ENCODE measurements at places on chromosomes 4 and X.

DNA sequence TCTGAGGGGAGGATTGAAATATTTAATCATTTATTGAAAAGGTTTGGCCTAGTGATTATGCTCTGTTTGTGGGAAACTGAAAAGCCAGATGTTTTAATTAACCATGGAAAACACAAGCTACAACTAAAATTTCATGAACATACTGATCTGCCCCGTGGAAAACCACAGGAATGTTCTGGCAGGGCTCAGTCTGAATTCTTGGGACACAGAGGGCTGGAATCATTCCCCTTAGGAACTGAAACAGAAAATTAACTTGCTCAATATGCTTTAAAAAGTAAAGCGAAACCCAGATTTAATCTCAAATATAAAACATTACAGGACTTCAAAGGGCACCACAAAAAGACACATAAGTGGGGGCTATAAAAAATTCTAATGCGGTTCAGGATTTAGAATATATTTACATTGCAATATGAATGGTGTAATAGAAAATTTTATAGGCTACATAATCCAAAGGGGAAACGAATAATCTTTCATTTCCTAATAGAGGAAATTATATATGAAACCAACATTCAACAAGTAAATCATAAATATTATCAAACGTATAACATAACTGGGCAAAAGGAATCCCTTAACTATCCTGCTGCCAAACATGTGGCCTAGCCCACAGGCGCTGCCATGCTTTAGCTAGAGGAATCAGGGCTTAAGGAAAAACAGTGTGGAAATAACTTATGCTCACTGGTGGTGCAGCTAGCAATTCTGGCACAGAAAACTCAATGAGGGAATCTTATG, 70.9 kb downstream of the APBB2 start:
- DNase-seq: no peak

DNA sequence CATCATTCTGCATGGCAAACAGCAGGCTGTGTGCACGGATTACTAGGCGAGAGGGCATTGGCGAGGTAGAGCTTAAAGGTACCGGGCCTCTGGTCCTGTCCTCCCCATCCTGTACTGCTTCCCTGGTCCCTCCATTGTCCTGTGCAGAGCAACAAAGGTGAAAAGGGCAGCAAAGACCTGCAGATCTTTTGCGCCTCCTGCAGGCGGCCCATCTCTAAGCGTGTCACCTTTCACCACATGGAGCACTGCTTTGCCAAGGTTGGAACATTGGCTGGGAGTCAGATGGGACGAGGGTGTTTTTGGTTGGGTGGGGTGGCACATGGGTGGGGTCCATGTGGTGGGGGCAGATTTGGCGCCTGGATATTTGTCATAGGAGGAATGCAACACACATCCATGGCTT, 64.7 kb upstream of the UXT start:
- no peak for DNase-seq

- DNase-seq: no peak
These were observed 6.6 kb downstream of the IBSP start for GRCh38 chr4:87805971-87806370.

DNA sequence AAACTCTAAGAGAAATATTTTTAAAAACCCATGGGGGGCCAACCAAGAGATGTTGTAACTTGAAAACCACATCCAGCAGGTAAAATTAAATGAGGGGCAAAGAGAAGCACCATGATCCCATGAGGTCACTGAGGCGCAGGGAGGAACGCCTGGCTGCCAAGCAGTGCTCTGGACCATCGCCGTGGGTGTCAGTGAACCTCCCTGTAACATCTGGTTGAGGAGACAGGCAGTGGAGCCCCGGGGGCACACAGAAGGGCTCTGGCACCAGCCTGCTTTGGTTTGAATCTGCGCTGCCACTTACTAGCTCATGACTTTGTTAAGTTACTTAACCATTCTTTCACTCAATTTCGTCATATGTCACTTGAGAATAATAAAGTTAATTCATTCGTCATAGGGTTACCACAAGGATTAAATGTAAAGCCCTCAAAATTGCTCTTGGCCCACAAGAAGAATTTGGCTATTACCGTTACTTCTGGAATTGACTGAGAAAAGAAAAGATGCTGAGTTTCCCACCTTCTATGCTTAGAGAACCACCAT, 41.6 kb upstream of the SLC25A4 start:
- DNase-seq: no peak

DNA sequence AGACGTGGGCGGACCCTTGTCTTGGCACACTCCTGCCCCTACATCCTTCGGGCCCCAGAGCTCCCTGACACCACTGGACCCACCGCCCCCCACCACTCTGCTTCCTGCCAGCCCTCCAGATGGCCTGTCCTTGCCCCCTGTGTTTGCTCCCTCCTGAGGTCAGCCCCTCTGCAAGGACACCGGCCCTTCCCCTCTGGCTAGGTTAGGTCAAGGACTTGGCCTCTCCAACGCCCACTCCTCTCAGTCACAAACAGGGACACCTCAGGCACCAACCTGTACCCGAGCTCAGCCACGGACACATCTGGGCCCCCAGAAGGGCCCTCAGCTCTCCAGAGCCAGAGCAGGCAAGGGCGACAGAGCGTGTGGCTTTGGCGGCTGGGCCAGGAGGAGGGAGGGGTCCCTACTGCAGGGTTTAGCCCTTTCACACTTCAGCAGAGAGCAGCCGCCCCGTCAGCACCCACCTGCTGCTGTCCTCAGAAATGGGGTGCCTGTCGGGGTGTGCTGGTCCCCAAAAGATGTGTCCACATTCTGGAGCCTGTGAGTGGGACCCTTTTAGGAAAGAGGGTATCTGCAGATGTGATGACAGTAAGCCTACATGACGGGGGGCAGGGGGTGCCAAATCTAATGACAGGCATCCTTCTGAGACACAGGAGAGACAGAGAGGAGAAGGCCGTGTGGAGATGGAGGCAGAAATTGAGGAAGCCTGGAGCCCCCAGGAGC, 23.5 kb upstream of the DUSP9 start:
- no peak for DNase-seq

- DNase-seq: no peak
These were observed 48.1 kb upstream of the DHRSX start for GRCh38 chrX:2548711-2549423.

GRCh38 chr4:174389439-174389838, 105.7 kb downstream of the CEP44 start:
- DNase-seq: no peak

- no peak for DNase-seq
These were observed 161.8 kb downstream of the FNIP2 start for GRCh38 chr4:158930639-158930972.

DNA sequence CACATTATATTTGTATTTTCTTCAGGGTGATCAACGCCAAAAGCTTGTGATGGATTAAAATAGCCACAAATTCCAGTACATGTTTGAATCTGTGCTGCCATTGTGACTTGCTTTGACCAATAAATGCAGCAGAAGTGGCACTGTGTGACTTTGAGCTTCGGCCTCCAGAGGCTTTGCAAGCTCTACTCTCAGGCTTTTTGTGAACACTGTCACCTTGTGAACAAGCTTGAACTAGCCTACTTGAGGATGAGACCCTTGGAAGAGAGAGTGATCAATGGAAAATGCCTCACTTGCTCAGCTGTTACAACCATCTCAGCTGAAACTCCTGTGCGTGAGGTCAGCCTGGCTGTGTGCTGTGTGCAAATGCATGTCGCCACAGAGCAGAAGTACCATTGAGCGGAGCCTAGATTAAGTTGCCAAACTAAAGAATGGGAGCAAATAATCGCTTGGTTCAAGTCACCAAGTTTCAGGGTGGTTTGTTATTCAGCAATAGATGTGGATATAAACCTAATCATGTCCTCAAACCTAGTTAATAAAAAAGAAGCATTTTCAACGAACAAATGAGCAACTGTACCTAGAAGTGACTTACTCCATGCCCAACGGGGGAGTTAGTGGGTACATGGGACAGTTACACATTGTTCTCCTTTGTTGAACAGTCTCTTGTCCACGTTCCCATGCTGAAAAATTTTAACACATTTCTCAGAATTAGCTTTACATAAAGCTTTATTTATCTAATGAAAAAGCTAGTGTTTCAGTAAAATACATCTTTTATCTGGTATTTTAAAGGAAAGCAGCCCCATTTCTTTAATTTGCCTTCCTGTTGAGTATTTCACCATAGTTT, 23.5 kb downstream of the NOA1 start:
- no peak for DNase-seq

- no peak for DNase-seq
These were observed 158.1 kb downstream of the ATP10D start for GRCh38 chr4:47642985-47643760.

GRCh38 chrX:133150730-133151129, 53.8 kb upstream of the USP26 start:
- no peak for DNase-seq

DNA sequence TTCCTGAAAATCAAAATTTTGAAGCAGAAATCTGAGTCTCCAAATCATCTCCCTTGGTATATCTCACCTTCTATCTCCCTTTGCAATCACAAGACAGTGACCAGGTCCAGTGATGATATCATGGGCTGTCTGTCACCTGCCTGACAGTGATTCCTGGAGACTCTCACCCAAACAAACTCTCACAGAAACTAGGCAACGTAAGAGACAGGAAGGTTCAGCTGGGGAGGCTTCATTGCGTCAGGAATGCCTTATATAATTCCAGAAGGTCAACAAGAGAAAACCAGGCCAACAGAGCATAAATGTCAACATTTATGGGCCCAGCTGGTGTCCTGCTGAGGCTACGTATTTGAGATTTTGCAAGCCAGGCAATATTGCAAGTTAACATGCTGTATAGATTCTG, 412.7 kb downstream of the KCNIP4 start:
- no peak for DNase-seq

- no peak for DNase-seq
These were observed 151.3 kb downstream of the DCLK2 start for GRCh38 chr4:150229520-150229919.

GRCh38 chr4:41262198-41262597, 5.5 kb downstream of the UCHL1 start:
- DNase-seq: no peak

DNA sequence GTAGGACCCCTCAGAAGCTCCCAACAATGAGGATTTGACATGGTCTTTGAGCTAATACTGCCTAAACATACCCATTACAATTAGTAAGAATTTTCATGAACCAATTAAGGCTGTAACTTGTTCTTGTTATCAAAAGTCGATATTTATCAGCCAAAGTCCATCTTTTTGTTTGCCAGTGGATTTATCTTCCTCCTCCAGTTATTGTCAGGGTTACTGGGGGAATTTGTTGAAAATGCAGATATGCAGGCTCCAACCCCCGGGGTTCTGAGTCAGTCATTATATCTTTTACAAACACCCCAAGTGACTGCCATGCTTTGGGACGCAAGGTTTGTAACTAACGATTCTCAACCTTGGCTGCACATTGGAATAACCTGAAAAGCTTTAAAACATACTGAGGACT, 338.8 kb upstream of the PPARGC1A start:
- no peak for DNase-seq

GRCh38 chr4:5030221-5030620, 11.0 kb upstream of the CYTL1 start:
- DNase-seq: no peak

DNA sequence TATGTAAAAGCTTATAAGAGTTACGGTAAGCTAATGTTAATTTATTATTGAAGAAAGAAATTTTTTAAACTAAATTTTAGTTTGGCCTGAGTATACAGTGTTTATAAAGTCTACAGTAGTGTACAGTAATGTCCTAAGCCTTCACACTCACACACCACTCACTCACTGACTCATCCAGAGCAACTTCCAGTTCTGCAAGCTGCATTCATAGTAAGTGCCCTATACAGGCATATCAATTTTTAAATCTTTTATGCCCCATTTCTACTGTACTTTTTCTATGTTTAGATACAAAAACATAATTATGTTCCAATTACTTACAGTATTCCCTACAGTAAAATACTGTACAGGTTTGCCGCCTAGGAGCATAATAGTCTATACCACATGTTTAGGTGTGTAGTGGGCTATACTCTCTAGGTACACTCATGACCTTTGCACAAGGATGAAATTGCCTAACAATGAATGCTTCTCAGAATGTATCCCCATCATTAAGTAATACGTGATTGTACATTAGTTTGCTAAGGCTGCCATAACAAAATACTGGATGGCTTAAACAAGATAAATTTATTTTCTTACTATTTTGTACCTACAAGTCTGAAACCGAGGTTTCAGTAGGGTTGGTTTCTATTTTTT, 333.8 kb upstream of the PCDH7 start:
- no peak for DNase-seq

DNA sequence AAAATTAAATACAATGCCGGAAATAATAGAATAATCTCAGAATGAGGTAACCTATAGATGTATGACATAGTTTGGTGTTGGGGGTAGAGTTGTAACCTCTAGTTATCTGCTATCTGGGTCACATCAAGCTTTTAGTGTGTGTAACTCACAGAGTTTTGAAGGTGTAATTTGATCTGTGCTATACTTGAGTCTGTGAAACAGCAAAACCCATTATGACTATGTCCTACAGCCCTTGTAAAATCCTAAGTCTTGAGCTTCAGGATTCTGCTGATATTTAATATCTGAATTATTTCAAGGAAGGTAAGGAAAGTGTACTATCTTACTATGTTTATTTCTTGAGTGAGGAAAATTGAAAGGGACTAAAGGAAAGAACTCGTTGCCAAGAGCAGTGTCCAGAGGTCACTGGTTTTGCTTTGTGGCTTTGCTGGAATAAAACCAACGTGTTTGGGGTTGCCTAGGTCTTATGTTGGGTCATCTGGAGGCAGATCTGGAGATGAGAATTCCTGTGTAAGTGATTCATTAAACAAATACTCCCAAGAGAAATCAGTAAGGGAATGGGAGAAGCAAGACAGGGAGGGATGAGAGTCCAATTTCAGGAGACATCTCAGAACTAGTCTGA, 107.8 kb upstream of the CBLL2 start:
- DNase-seq: no peak

DNA sequence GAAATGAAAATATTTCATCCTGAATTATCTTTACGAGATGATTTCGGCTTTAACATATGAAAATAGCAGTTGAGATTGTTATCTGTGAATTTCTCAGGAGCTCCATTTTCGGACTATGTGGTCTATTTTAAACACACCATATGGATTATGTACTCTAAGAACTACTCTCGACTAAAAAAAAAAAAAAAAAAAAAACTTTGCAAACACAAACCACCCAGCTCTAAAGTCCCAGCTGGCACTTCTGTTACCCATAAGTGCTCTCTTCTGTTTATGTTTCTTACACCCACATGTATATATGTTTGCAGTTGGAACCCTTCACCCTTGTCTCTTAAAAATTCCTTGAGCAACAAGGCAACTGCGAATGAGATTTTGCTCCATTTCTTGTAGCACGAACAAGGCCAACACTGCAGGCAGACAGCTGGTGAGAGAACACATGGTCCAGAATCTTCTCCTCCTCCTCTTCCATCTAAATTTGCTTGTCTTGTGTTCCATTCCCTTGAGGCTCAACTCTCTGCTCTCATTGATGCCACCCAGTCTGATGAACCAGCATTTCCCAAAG, 172.7 kb upstream of the HCCS start:
- no peak for DNase-seq

- DNase-seq: peak; percentile 56
These were observed 47.8 kb downstream of the SLIT2 start for GRCh38 chr4:20299515-20299914.

- no peak for DNase-seq
These were observed 170.0 kb downstream of the SMIM20 start for GRCh38 chr4:26083987-26084386.

GRCh38 chr4:140084385-140084784, 69.6 kb downstream of the MAML3 start:
- DNase-seq: no peak

GRCh38 chr4:40525752-40526598, 103.7 kb downstream of the RBM47 start:
- DNase-seq: no peak
